ENCODE measurements at places on chromosomes 13 and 19.

- DNase-seq, result no peak
Measured at GRCh38 chr13:95516021-95516420, 36.5 kb upstream of the CLDN10 start.

GRCh38 chr19:54023191-54023590 is 31.8 kb downstream of the CACNG6 start:
- DNase-seq, result no peak

GRCh38 chr19:56917998-56918397 is 77.5 kb upstream of the PEG3 start:
- no peak for DNase-seq

DNA sequence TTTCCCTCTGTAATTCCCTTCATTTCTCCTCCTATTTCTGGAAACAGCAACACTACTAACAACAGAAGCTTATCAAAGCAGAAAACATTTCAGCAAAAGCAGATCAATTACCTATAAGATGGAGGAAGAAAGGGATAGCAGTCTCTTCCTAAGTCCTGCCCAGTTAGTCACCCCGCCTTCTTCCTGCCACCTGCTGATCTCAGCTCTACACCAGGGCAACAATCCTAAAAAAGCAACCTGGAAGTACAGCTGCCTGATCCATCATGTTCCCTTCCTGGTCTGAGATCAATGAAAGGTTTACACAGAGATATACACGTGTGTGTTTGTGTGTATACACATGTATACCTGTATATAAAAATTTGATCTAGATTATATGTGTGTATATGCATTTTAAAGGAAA is 59.4 kb downstream of the TSC22D1 start:
- DNase-seq, result no peak
